SK-N-SH treated with all-trans-retinoic acid at 6 μM for 48 hours (cell line): ENCODE measurements at places on chromosomes 12 and 14.

DNA sequence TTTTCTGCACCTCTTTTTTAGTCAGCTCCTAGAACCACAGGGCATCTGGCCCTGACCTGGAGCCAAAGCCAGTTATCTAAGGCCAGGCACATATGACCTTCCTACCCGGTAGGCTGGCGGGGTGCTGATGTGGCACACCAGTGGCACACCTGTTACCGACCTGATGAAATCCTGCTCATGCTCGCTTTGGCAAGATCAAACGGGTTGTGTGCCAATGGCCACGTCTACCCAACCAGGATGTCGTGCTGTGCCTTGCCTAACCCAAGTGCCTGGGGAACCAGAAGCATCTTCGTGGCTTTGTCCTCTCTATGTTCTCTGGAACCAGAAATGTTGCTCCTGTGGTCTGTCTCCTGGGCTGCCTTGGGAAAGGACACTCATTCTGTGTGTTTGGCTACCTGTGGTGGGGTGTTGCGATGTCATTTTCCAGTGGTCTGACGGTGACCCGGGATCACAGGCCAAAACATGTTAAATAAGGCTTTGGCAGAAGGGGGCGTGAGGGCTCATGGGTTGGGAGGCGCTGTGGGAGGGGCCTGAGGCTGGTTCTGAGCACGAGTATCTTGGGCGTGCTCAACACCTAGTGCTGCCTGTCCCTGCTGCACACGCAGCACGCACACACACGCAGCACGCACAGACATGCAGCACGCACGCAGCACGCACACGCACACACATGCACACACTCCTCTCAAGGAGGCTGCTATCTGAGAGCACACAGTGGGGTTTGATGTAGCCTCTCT lies 27.9 kb downstream of the CCNK start:
- no peak for ATAC-seq

DNA sequence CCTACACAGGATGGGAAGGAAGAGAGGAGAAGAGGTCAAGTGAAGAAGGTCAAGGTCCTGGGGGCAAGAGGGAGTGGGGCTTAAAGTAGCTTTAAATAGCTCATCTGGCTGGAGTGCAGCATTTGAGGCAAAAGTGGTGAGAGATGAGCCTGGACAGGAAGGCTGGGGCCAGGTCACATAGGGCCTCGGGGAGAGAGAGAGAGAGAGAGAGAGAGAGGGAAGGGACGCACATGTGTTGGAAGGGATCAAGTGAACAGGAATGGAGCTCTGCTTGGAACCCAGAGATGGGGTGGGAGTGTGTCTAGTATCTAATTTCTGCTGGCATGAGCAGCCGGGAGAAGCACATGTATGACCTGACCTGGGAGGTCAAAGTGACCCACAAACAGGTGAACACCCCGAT lies 407.5 kb downstream of the MED13L start:
- no peak for ATAC-seq

DNA sequence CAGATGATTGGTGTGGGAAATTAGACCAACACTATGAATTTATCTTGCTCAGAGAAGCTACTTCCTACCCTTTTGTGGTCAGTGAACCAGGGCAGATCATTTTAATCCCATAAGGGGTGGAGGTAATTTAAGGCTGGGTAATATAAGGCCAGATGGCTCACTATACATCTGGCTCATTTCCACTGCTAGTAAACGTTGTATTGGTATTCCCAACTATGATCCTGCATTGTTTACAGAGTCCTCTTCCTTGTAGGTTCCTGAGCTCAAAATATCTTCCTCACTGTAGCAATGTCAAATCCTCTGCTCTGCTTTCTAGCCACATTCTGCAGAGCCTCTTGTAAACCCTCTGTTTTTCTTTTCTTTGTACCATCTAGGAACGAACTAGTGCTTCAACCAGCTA lies 93.0 kb upstream of the MGAT4C start:
- ATAC-seq: no peak

DNA sequence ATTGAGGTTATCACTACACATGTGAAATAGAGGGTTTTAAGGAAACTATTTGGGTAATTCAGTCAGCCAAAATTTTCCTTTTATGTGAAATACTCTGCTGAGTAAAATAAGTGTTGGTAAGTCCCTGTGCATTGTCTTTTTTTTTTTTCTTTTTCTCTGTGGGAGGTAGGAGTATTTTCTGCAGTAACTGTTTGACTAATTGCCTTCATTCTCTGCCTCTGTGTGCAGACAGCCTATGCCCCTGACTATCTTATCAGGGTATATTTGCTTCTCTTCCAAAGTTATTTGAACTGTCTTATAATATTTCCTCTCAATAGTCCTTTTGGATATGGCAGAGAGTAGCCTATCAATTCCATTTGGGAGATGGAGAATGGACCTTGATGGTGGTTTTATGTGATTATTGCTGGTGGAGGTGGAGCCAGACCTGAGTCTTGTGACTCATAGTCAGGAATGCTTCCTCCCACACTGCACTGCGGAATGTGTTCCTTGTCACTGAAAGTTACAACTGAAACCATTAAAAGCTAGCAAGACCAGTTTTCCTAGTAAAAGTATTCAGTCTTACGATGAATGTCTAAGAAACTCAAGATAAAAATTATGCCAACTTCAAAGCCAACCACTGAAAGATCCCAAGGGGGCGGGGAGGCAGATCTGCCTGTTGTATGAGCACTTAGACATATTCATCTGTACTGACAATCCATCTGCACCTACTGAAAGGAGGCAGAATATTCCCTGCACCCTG lies 40.9 kb upstream of the STXBP6 start:
- peak; percentile 45; the same call in 1 of the 3 replicates for ATAC-seq

GRCh38 chr12:15787778-15788177 lies 1.4 kb downstream of the EPS8 start:
- no peak for ATAC-seq

DNA sequence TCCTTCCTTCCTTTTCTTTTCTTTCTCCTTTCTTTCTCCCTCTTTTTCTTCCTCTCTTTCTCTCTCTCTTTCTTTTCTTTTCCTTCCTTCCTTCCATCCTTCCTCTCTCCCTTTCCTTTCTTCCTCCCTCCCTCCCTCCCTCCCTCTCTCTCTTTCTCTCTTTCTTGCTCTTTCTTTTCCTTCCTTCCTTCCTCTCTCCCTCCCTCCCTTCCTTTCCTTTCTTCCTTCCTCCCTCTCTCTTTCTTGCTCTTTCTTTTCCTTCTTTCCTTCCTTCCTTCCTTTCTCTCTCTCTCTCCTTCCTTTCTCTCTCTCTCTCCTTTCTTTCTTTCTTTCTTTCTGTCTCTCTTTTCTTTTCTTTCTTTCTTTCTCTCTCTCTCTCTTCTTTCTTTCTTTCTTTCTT lies 207.6 kb downstream of the ATP23 start:
- ATAC-seq: no peak

GRCh38 chr14:78754059-78754458 lies 583.9 kb downstream of the NRXN3 start:
- no peak for ATAC-seq

- ATAC-seq: no peak
Measured at GRCh38 chr14:28785096-28785952, 18.7 kb downstream of the FOXG1 start.

DNA sequence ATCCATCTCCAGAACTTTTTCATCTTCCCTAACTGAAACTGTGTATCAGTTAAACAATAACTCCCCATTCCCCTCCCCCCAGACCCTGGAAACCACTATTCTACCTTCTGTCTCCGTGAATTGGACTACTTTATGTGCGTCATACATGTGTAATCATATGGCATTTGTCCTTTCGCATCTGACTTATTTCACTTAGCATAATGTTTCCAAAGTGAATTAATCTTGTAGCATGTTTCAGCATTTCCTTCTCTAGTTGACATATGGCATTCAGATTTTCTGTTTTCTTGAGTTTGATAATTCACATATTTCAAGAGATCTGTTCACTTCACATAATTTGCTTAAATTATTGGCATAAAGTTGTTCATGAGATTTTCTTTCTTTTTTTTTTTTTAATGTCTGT lies 9.8 kb downstream of the CYP46A1 start:
- no peak for ATAC-seq

DNA sequence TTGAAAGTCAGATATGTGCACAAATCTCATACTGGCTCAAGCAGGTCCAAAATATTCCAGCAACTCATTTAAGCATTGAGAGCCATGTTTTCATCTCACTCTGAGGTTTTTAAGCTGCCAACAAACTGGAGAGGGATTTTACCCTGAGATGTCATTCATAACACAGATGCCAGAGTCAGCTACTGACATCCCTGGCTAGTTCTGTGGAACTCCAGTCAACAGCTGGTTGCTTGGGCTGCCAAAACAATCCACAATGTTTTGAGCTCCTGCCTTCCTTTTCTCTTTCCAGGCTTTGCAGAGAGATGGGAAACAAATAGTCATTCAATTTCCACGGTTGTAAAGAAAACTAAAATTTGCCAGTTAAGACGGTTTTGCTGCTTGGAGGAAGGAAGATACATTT lies 621.2 kb upstream of the FBXO33 start:
- no peak for ATAC-seq

DNA sequence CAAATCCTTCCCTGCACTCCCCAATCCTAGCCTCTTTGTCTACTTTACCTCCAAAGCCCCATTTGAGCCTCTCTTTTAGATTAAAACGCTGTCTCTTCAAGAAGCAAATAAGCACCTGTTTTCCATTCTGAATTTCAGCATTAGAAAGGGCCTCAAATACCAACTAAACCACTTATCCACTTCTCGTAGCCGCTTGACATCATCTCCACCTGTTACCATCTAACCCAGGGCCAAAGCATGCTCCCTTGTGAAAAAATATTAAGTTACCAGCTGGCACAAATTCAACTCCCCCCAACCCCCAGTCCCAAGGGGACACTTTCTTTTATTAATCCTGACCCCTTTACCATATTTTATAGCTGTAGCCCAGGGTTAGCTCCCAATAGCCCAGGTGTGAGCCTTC lies 43.1 kb downstream of the GPHB5 start:
- ATAC-seq: no peak

DNA sequence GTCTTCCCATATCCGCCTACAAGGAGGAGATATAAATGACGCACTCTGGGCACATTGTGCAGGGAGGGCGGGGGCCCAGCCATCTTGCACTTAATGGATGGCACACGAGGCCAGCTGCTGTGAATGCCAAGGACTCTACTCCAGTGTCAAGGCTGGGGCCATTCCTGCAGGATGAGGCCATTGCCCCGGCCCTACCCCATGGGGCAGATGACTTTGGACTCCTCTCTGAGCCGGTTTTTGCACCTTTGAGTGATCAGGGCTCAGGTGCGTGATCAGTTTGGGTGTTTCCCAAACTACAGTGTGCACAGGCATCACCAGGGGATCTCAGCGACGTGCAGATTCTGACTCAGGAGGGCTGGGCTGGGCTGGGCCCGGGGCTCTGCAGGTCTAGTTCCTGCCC lies 16.1 kb downstream of the MMAB start:
- no peak for ATAC-seq

- no peak for ATAC-seq
Measured at GRCh38 chr14:55532645-55533344, 47.2 kb upstream of the KTN1 start.

DNA sequence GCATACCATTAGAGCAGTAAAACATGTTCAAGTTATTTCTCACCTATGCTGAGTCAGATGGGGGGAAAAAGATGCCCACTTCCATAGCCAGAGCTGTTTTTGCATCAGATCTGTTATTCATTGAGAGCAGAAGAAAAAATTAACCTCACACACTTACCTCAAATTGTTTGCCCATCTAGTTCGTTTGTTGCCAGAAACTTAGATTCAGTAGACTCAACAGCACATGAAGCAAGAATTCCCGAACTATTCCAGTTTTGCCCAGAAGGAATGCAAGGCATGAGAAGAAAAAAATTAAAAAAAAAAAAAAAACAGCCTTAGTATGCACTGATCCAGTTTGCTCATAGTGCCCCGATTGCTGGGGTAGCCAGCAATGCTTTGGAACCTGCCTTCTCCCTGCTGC lies 12.4 kb upstream of the DPF3 start:
- peak; percentile 76 for ATAC-seq

DNA sequence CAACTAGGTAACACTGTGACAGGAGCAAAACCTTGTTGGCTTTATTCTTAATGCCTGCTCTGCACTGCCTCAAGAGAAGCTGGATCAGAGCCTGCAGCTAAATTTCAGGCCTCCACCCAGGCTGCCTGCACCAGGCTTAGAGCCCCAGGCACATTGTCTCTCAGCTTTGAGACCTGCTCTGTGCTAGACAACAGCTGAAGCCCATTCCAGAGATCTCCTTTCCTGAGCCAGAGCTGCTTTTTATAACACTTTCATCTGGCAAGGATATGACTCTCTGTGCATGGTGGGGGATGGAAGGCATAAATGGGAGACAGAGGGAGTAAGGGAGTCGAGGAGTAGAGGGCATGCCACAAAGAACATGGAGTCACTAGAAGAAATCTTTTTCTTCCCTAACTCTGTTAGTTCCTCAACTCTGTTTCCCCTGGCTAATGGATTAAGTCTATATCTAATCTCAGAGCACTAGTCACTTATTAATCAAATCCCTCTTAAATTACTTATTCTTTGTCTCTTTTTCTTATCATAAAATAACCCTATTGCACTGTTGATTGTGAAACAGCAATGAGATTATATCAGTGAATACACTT lies 27.1 kb upstream of the LUM start:
- peak; percentile 61 for ATAC-seq

GRCh38 chr14:64502887-64503433 lies 678 bp downstream of the ZBTB25 start:
- no peak for ATAC-seq

- ATAC-seq: no peak
Measured at GRCh38 chr14:104293851-104294627, 155.7 kb downstream of the KIF26A start.

DNA sequence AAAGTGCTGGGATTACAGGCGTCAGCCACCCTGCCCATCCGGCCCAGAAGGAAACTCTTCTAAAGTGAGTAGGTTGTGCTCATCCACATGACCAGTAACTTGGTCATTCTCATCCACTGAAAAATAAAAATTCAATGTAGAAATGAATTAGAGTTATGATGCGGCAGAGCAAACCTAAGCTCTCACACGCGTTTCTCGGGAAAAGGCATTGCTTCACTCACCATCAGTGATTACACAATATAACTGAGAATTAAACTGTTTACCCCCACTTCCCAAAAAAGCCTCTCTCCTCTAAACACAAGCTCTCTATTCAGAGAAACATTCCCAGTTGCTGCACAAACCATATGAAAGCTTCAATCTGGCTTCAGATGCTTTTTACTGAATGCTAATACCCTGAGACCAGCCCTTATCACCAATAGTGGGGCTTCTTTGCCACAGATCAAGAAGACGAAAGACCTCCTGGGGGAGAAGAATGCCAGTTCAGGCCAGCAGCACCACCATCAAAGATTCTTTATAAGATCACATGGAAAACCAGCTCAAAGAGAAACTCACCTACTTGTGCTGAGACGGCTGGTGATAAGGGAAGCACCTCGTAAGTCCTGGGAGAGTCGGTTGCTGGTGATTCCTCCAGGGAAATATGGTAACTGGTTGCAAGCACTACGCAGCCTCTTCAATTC lies 121.5 kb upstream of the SFSWAP start:
- ATAC-seq: no peak
